Activated CD4-positive, alpha-beta memory T cell treated with anti-CD3 and anti-CD28 coated beads, Interleukin-2, amount 10 ng/mL, durations not matched to agents 7 days and 5 days (primary cell): ENCODE measurements at places on chromosomes 7 and 10. TPM values are rescaled to one million over a fixed set of nuclear protein-coding genes. Genes with fewer than 3 reads are reported as not detected.
A peak's percentile ranks its signal among the peaks of the same experiment; 100 is the strongest.

DNA sequence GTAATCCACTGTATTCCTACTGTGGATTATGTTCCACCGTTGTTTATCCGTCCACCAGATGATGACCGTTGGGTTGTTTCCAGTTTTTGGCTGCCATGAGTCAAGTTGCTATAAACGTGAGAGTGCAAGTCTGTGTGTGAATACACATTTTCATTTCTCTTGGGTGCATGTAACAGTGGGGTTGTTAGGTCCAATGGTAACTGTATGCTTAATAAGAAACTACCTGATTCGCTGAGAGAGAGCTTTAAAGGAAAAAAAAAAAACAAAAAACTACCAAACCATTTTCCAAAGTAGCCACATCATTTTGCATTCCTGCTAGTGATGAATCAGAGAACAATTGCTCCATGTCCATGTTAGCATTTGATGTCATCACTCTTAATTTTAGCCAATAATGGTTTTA lies 15.9 kb downstream of the UBN2 start:
- DNase-seq = no peak
- H3K4me1 ChIP-seq = peaks cover 25% of the 10 kb centered on the region
- peaks cover 52% of the 10 kb centered on the region for H3K36me3 ChIP-seq
- no peak overlapping the region for H3K4me3 ChIP-seq

DNA sequence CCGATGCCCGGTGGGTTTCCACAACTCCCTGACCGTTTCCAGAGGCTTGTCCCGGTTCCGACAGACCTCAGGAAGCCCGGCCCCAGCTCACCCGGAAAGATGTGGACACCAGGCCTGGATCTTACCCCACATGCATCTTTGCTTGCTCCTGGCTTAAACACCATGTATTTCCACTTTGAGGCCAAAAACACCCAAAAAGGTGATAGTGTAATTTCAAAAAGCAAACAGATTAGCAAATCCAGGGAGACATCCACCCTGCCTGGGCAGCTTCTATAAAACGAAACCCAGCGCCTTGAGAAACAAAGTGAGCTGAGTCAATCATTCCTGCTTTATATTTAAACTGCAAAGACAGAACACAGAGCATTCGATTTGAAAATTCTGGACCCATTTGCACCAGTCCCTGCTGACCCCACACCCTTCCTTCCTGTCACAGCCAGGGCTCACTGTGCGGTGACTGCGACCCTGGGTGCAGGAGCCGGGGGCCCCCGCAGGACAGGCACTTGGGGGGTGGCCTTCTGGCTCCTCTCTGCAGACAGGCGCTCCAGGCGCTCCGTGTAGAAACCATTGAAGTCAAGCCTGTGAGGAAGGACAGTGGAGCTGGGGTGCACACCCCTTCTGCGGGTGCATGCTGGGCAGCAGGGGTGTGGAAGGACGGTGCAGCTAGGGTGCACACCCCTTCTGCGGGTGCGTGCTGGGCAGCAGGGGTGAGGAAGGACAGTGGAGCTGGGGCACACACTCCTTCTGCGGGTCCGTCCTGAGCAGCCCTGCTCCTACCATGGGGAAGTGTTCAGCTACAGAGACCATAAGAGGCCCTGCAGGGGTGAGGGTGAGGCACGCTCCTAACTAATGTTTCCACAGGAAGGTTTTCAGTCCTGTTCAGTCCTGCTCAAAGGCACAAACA lies 2.9 kb upstream of the ADAM8 start:
- DNase-seq = no peak
- peaks cover 32% of the 10 kb centered on the region for H3K36me3 ChIP-seq
- peak overlapping the region; percentile 54 for H3K27ac ChIP-seq
- H3K4me1 ChIP-seq = peaks cover 34% of the 10 kb centered on the region
- H3K27me3 ChIP-seq = no peaks in the 10 kb centered on the region

DNA sequence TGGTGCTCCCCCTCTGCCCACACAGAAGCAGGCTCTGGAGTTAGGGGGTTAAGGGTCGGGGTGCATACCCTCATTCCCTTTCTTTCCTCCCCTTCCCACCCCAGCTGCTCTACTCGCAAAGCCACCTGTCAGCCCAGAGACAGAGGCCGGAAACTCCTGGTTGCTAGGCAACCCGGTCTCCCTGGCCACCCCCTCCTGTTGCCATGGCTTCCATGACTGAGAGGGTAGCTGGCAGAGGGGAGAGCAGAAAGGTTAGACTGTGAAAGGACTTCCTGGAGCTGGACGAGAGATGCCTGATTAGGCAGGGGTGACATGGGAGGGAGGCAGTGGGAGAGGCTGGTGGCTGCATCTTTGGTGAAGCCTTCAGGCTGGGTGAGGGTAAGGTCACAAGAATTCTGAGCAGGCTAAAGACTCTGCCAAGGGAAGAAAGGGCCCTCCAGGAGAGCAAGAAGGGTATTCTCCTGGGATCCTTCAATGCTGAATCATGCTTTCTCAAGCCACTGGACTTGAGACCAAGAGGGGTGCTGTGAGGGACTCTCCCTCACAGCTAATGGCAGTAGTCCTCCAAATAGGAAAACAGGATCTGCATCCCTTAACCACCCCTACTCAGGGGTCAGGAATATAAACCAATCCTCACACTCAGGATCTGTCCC lies 5.4 kb downstream of the PSD start:
- no peak overlapping the region for H3K4me3 ChIP-seq
- peaks cover 29% of the 10 kb centered on the region for H3K4me1 ChIP-seq
- no peak overlapping the region for H3K27ac ChIP-seq
- peak; percentile 49 for DNase-seq
- peaks cover 5% of the 10 kb centered on the region for H3K36me3 ChIP-seq
- peaks cover 46% of the 10 kb centered on the region for H3K27me3 ChIP-seq

- no peak for DNase-seq
- no peaks in the 10 kb centered on the region for H3K36me3 ChIP-seq
- H3K27ac ChIP-seq = no peak overlapping the region
- no peak overlapping the region for H3K4me3 ChIP-seq
- H3K4me1 ChIP-seq = no peaks in the 10 kb centered on the region
- H3K27me3 ChIP-seq = peaks cover 22% of the 10 kb centered on the region
These were observed 12.8 kb downstream of the CDHR3 start for GRCh38 chr7:105975770-105976417.

GRCh38 chr10:24850727-24851296 lies 101.6 kb downstream of the PRTFDC1 start:
- H3K27me3 ChIP-seq = peaks cover 2% of the 10 kb centered on the region
- H3K4me1 ChIP-seq = peaks cover 5% of the 10 kb centered on the region
- no peak for DNase-seq
- no peak overlapping the region for H3K27ac ChIP-seq

GRCh38 chr7:92809760-92810573 lies 26.4 kb downstream of the CDK6 start:
- peaks cover 42% of the 10 kb centered on the region for H3K36me3 ChIP-seq
- peak overlapping the region; percentile 65 for H3K4me3 ChIP-seq
- DNase-seq = peak; percentile 83
- peaks cover 87% of the 10 kb centered on the region for H3K4me1 ChIP-seq
- no peaks in the 10 kb centered on the region for H3K27me3 ChIP-seq

DNA sequence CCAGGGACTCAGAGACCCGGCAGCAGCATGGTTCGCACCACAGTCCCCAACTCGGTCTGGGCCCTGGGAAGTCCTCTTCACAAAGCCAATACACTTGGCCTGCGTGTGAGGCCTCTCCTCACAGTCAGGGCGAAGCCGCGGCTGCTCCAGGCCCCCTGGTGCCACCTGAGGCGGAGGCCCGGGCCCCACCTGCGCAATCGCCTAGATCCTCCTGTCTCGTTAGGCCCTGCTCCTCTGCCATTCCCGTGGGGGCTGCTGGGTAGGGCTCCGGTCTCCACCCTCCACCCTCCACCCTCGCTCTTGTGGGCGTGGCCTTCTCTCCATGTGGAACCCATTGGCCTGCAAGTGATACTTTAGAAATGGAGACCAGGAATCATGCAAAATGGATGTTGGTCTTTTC lies 553.3 kb downstream of the INHBA start:
- no peak overlapping the region for H3K4me3 ChIP-seq
- H3K27ac ChIP-seq = no peak overlapping the region
- no peak for DNase-seq
- no peaks in the 10 kb centered on the region for H3K27me3 ChIP-seq
- no peaks in the 10 kb centered on the region for H3K4me1 ChIP-seq
- H3K36me3 ChIP-seq = no peaks in the 10 kb centered on the region

- H3K36me3 ChIP-seq = no peaks in the 10 kb centered on the region
- H3K27me3 ChIP-seq = no peaks in the 10 kb centered on the region
- no peaks in the 10 kb centered on the region for H3K4me1 ChIP-seq
- DNase-seq = no peak
- H3K4me3 ChIP-seq = no peak overlapping the region
These were observed 30.9 kb upstream of the DKK1 start for GRCh38 chr10:52283174-52283573.

DNA sequence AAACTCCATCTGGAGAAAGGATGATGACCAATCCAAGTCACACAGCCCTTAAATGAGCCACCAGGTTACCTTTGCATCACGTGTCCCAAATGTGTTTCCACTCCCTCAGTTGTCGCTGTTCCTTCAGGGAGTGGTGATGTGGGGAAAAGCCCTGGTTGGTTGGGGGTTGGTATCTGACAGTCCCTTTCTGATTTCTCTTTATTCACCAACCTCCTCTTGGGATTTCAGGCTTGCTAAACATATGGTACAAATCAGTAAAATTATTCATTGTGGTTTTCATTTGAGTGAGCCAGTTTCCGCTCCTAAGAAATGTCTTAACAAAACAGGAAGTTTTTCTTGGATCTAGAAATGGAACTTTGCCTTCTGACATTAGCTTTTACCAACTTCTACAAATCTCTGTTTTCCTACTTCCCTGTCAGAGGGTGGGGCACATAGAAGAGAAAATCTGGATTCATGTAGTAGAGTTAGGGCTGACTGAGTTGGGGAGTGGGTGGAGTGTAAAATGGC lies 40.0 kb upstream of the KMT2E start:
- DNase-seq = no peak
- peaks cover 8% of the 10 kb centered on the region for H3K4me1 ChIP-seq
- H3K27ac ChIP-seq = no peak overlapping the region
- peaks cover 22% of the 10 kb centered on the region for H3K36me3 ChIP-seq
- no peaks in the 10 kb centered on the region for H3K27me3 ChIP-seq
- H3K4me3 ChIP-seq = no peak overlapping the region

GRCh38 chr7:78260826-78261225 lies 462.3 kb downstream of the PHTF2 start:
- no peak for DNase-seq
- H3K4me3 ChIP-seq = no peak overlapping the region
- no peaks in the 10 kb centered on the region for H3K36me3 ChIP-seq
- H3K27me3 ChIP-seq = no peaks in the 10 kb centered on the region

DNA sequence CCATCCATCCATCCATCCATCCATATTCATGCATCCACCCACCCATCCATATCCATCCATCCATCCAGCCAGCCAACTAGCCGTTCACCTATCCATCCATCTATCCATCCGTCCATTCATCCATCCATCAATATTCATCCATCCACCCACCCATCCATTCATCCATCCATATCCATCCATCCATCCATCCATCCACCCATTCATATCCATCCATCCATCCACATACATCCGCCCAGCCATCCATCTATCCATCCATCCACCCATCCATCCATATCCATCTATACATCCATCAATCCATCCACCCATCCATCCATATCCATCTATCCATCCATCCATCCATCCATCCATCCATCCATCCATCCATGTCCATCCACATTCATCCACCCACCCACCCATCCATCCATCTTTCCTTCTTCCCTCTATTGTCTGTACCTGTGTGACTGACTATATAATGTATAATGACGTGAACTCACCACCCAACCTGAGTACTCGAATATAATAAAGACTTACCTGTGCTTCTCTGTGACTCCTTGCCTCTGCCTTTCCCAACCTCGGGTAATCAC lies 2.5 kb downstream of the INMT start:
- DNase-seq = no peak
- H3K36me3 ChIP-seq = no peaks in the 10 kb centered on the region
- H3K4me3 ChIP-seq = no peak overlapping the region
- no peak overlapping the region for H3K27ac ChIP-seq

- DNase-seq = no peak
- H3K4me3 ChIP-seq = no peak overlapping the region
- H3K27ac ChIP-seq = peak overlapping the region; percentile 36
- peaks cover 27% of the 10 kb centered on the region for H3K4me1 ChIP-seq
These were observed 16.8 kb downstream of the BBIP1 start for GRCh38 chr10:110901954-110902819.

- H3K4me1 ChIP-seq = no peaks in the 10 kb centered on the region
- H3K27me3 ChIP-seq = peaks cover 6% of the 10 kb centered on the region
- no peak overlapping the region for H3K27ac ChIP-seq
- no peak for DNase-seq
- no peaks in the 10 kb centered on the region for H3K36me3 ChIP-seq
These were observed 139.7 kb upstream of the PCBD1 start for GRCh38 chr10:71028066-71028465.

- no peak overlapping the region for H3K4me3 ChIP-seq
- peaks cover 11% of the 10 kb centered on the region for H3K36me3 ChIP-seq
- DNase-seq = no peak
- H3K4me1 ChIP-seq = no peaks in the 10 kb centered on the region
- H3K27me3 ChIP-seq = no peaks in the 10 kb centered on the region
These were observed 43.5 kb downstream of the IDE start for GRCh38 chr10:92530421-92530820.

DNA sequence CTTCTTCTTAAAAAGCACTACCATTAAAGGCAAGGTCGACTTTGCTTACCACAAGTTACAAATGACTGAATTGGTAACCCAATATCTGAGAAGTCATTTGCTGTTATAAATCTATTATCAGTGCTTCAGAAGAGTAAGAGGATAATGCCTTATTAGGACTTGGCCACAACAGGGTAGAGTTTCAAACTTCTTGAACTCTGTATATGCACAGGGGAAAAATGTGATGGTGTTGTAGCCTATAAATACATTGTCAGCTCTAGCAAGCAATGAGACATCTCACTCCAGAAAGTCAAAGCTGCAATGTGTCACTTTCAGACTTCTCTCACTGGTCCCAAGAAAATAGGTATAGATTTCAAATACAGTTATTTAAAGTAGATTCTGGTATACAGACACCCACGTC lies 9.3 kb downstream of the TFEC start:
- no peak overlapping the region for H3K4me3 ChIP-seq
- no peak overlapping the region for H3K27ac ChIP-seq
- no peaks in the 10 kb centered on the region for H3K4me1 ChIP-seq
- H3K36me3 ChIP-seq = no peaks in the 10 kb centered on the region
- peaks cover 3% of the 10 kb centered on the region for H3K27me3 ChIP-seq

DNA sequence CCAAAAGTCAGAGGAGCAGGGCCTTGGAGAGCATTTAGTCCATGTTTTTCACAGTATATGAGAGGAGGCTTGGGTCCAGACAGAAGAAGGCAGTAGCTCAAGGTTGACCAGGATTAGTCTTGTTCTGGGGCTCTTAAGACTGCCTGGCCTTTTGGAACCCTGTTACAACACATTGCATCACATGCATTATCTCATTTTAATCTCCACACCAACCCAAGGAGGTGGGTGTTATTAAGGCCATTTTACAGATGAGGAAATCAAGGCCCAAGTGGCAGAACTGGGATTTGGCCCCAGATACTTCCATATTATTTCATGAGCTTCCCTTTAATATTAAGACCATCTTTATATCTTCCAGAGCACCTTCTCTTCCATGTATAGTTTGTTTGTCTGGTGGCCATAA lies 38.8 kb downstream of the RPS24 start:
- no peak overlapping the region for H3K27ac ChIP-seq
- H3K4me1 ChIP-seq = no peaks in the 10 kb centered on the region
- H3K27me3 ChIP-seq = no peaks in the 10 kb centered on the region
- H3K36me3 ChIP-seq = no peaks in the 10 kb centered on the region
- H3K4me3 ChIP-seq = no peak overlapping the region
- DNase-seq = no peak

- no peak overlapping the region for H3K27ac ChIP-seq
- no peaks in the 10 kb centered on the region for H3K36me3 ChIP-seq
- no peaks in the 10 kb centered on the region for H3K27me3 ChIP-seq
- no peak overlapping the region for H3K4me3 ChIP-seq
- no peaks in the 10 kb centered on the region for H3K4me1 ChIP-seq
These were observed 32.1 kb upstream of the CHST15 start for GRCh38 chr10:124125305-124126116.

MALRD1 gene
- total RNA-seq = not detected

CFAP70 gene
- 0.28 TPM for total RNA-seq

INA gene
- total RNA-seq = 0.13 TPM

NME8 gene
- not detected for total RNA-seq

CHN2 gene
- total RNA-seq = 7.4 TPM
